ENCODE measurements at places on chromosomes 1 and 21.

DNA sequence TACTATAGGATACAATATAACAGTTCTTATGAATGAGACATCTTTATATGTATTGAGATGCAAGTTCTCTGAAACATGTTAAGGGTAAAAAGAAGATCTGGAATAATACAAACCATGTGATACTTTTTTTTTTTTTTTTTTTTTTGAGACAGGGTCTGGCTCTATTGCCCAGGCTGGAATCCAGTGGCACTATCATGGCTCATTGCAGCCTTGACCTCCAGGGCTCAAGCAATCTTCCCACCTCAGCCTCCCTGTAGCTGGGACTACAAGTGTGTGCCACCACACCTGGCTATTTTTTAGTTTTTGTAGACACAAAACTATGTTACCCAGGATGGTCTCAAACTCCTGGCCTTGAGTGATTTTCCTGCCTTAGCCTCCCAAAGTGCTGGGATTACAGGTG lies 22.1 kb upstream of the MCL1 start:
- no peak for DNase-seq

DNA sequence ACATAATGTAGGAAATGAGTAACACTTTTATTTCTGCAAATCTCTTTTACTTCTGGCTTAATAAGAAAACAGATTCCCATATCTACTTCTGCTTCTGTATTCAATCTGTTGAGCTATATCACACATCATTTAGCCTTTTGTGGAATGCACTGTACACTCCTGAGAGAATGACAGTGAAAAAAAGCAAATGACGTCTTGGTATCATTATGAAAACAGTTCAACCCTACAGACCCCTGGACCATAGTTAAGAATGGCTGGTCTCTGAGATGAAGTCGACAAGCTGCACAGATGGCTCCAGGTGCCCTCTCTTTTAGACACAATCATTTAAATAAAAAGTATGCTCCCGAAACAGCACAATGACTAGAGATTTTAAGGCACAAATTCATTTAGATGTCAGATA lies 247.0 kb downstream of the RERE start:
- no peak for DNase-seq

GRCh38 chr1:206556750-206557635 lies 49.7 kb downstream of the RASSF5 start:
- DNase-seq, result peak; percentile 79

DNA sequence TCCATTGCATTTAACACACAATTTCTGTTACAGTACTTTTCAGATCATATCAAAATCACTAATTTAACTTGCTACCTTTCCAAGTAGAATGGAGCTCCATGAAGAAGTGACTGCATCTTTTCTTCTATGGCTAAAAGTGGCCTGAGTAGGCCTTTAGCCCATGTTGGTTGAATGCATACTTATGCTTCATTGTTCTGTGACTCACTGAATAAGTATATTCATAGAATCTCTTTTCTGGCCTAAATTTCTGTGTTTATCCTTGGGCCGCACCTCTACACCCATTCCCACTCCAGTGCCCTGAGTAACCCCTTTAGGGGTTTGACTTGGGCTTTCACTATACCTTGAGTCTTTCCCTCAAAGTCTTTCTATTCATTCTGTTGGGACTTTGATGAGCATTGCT lies 42.1 kb upstream of the ARHGAP29 start:
- no peak for DNase-seq

DNA sequence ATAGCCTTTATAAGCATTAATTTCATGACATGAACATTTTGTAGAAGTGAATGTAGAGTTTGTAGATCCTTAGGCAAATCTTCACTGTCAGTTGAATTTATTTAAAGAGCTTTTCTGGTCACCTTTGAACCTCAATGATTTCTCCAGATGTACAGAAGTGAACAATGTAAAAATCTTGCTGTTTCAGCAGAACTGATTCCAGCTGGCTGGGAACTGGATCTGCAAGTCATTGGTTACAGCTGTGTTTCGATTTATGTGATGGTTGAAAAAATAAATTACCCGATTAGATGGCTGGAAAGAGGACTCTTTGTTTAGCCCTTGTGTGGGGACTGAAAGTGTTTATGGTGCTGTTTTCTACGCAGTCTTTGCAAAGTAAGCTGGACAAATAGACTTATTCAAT lies 849.8 kb downstream of the USP25 start:
- DNase-seq, result no peak

DNA sequence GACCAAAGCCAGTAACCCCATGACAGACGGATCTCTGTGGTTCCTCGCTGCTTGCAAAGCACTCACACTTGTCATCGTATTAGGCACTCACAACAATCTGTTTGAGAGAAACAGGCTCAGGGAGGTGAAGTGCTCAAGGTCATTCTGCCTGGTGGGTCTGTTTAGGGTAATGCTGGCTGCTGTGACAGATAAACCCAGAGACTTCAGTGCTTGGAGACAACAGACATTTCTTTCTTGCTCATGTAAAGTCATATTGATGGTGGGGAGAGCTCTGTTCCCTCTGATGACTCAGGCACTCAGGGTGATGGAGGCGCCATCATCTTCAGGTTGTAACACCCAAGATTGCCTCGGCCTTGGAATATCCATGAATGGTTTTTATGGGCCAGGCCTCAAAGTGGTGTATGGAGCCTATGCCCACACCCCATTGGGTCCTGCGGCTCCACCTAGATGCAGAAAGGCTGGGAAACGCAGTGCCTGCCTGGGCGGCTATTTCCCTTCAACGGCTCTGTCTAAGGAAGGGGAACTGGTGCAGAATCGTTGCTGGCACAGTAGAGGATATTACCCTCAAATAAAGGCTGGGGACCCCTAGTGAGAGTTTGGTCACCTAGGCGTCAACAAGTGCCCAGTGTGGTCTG lies 71.6 kb upstream of the SELENON start:
- DNase-seq, result no peak

DNA sequence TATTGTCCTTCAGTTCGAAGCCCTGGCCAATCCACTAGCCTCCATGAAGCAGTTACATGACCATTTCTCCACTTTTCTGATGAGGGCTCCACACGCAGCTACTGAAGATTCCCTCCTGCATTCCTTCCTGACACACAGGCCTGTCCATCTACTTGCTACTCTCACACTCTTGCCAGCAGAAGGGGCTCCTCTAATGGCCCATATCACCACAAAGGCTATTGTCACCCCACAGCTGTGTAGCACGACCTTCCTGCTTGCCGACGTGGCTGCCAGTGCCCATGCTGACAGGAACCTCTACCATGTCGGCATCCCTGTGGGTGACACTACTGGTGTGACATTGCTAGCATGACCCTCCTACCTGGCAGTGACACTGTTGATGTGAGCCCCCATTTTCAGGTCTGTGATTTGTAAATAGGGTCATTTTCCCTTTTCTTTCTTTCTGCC lies 1528.6 kb upstream of the TPTE start:
- DNase-seq, result no peak

All from KG1 (cell line).